ENCODE measurements at places on chromosomes 2 and 18. TPM values are rescaled to one million over a fixed set of nuclear protein-coding genes. Genes with fewer than 3 reads are reported as not detected.

DNA sequence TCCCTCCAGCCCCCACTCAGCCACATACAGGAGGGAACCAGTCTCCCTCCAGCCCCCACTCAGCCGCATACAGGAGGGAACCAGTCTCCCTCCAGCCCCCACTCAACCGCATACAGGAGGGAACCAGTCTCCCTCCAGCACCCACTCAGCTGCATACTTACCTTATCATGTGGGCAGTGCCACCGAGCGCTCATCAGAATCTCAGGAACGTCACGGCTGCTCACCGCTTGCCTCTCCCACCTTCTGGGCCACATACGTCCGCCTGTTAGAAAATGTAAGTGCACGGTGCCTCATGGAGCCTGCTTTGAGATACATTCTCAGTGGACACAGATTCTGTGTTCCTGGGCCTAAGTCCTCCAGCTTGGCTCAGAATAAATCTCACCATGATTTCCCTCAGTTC, 124.8 kb downstream of the PXDN start:
- DNase-seq: no peak

Gene C2orf15
- not detected for total RNA-seq

- DNase-seq: no peak
Measured at GRCh38 chr2:241445426-241445825, 63.0 kb downstream of the STK25 start.

GRCh38 chr2:138444411-138444810, 57.2 kb upstream of the SPOPL start:
- DNase-seq: no peak

GRCh38 chr18:10441472-10441871, 13.0 kb upstream of the APCDD1 start:
- no peak for DNase-seq

Gene SCN9A
- 1.8 TPM for total RNA-seq

Gene CAPN14
- 0.23 TPM for total RNA-seq

GRCh38 chr2:199606193-199606780, 148.5 kb upstream of the SATB2 start:
- no peak for DNase-seq

Gene ASTL
- total RNA-seq: not detected

DNA sequence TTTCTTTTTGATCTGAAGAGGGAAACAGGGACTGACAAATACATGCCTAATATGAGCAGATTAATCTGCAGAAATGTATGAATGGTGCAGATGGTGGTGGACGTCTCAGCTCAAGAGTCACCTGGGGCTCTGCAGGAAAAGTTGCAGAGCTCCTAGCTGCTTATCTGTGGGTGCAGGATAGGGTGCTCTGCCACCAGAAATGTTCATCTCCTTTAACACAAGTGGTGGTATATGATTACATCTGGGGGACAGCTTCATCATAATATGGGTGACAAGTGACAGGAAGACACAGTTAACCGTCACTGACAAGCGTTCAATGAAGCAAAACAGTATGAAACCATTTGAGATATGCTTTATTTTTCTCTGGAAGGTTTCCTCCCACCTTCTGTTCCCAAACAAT, 121.2 kb upstream of the LINC00305 start:
- no peak for DNase-seq

Gene ICOS
- total RNA-seq: not detected
